ENCODE measurements at places on chromosomes 3 and 15.
A peak's percentile ranks its signal among the peaks of the same experiment; 100 is the strongest.

GRCh38 chr3:31407665-31408064, 125.1 kb upstream of the STT3B start:
- DNase-seq: no peak

DNA sequence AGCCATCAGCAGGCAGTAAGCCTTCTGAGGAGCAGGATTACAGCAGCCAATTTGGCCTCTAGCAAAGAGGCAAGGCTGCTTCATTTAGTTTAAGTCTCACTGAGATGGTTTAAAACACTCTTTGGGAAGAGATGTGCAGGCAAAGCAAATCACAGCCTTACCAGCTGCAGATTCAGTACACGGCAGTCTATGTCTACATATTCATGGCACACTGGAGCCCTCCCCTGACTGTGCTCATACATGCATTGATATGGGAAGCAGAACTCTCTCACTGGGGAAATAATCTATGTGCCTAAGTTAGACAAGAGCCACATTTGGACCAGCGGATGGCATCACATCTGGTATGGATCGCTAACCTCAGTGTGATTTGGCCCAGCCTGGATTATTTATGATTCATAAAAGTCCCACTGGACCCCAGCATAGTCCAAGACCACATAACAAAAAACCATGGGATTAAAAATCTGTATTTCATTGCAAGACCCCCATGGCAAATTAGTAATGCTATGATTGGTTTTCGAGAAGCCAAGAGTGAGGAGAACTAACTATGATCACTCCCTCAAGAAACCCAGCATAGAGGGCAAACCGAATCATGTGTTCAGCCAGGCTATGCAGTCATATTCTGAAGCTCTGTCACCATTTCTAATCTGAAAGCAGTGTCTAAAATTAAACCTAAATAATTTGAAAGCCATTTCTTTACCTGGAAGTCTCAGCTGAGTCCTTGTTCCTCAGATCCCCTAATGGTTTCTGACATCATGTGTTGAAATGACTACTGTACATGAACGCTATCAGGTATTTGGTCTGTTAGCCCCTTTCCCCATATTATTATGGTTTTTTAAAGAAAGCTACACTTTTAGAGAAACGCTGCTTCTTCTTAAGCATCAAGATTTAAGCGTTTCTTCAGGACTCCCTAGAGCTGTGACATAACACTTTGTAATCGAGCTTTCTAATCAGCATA, 1.2 kb downstream of the PRICKLE2 start:
- DNase-seq: no peak

GRCh38 chr15:31221936-31222515, 104.6 kb upstream of the KLF13 start:
- no peak for DNase-seq

DNA sequence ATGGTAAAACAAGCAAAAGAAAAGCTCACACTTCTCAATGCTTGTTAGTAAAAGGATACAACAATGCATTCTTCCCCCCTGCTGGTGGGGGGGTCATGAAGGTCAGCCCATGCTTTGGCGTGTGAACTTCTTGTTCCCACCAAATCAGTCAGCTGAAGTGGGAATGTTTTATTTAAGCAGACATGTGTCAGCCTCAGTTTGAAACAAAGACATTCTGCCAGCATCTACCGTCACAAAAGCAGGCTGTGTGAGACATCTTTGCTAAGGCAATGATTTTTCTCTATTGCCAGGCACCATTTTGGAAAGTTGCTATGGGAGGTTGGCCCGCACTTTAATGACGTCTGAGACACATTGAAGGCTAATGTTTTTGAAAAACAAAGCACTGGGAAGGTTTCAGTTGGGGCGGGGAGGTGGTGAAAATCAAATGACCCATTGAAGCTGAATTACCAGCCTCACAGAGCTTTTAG, 206.6 kb downstream of the TLE3 start:
- no peak for DNase-seq

DNA sequence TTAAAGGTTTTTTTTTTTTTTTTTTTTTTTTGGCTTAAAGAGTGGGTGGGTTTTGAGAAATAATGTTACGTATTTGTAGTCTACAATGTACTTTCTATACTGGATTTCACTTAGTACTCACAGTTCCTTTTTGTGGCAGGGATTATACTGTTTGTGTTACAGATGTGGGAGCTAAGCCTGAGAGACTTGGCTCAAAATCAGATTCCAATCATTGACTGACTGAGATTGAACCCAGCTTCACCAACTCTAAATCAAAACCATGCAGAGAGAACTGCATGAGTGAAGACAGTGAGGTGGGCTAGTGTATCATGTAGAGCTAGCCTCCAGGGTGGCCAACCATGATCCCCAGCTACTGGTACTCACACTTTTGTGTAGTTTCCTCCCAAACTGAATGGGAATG, 68.0 kb downstream of the TMEM108 start:
- DNase-seq: no peak

- no peak for DNase-seq
Measured at GRCh38 chr15:78359041-78359808, 19.1 kb downstream of the CRABP1 start.

- no peak for DNase-seq
Measured at GRCh38 chr15:75036212-75036616, 12.8 kb downstream of the PPCDC start.

GRCh38 chr3:195102609-195103467, 168.1 kb downstream of the XXYLT1 start:
- DNase-seq: no peak

DNA sequence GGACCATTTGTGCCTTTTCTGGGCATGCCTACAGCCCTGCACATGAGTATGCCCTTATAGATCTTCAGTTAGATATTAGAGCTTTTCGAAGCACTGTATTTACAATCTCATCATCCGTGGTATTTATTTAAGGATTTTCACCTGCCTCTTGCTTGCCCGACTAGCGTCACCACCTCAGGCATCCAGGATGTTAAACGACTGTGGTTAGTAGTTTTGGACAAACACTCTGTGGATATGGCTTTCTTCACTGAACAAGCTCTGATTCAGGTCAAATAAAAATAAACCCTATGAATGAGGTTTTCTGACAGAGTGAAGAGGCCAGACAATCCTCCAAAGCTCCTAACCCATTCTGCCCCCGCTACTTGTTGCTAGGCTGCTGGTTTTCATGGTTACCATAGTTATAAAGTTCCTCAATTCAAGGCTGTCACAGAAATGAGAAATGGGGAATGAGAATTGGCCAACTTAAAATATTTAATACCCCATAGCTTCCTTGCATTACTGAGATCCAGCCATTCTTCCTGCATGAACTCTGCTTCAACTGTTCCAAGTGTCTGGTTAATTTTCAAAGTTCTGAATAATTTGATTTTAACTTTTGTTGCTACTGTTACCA, 440.1 kb downstream of the GABRG3 start:
- DNase-seq: no peak

DNA sequence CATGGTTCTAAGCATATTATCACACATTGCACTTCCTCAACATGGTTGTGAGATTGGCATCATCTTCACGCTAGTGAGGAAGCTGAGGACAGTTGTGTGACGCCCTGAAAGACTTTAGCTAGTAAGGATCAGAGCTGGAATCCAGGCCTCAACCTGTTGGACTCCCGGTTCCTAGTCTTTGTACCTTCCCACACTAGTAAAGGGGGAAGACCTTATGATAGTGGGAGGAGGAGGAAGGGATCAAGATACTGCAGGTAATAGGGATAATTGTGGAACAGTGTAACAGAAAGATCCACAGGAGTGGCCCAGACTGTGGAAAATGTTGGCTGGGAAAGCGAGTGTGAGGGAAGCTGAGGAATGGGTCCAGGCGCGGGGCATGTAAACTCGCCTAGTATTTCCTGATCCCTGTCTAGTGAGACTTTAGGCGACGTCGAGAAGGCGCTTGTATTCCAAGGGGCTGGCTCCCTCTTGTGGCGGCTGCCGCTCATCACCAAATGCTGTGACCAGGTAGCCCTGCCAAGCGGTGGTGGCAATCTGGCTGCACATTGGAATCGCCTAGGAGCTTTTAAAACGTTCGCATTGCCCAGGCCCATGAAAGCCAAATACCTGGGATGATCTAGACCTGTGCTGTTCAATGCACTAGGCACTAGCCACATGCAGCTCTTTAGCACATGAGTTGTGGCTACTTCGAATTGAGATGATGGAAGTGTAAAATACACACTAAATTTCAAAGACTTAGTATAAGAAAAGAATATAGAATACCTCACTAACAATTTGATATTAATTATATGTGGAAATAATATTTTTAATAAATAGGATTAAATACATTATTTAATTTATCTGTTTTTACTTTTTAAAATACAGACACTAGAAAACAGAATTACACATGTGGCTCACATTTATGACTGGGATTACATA, 38.8 kb upstream of the CLDN18 start:
- DNase-seq: peak; percentile 69

- DNase-seq: no peak
Measured at GRCh38 chr15:57213862-57214261, 162.4 kb upstream of the CGNL1 start.

DNA sequence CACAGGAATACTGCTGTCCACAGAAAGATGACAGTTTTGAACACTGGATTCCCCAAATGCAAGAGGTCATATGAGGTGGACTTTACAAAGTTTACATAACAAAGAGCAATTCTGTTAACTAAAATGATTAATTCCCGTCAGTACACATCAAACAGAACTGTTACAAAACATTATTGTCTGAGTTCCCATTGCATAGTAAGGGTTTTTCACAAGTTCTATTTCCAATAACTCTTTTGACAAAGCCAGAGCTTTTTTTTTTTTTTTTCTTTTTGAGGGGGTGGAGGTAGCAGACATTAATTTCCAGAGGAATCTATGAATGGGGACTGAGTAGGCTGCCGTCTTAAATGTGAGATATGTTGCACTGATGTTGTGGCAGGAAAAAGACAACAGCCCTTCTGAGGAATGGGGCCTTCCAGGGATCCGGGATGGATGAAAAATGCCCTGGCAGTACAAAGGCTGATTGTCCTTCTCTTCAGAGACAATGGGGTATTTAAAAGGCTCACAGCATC, 178.1 kb upstream of the KBTBD8 start:
- no peak for DNase-seq

- peak; percentile 43 for DNase-seq
Measured at GRCh38 chr3:98733053-98733811, 29.9 kb upstream of the ST3GAL6 start.

GRCh38 chr3:30598668-30599545, 7.5 kb upstream of the TGFBR2 start:
- no peak for DNase-seq

DNA sequence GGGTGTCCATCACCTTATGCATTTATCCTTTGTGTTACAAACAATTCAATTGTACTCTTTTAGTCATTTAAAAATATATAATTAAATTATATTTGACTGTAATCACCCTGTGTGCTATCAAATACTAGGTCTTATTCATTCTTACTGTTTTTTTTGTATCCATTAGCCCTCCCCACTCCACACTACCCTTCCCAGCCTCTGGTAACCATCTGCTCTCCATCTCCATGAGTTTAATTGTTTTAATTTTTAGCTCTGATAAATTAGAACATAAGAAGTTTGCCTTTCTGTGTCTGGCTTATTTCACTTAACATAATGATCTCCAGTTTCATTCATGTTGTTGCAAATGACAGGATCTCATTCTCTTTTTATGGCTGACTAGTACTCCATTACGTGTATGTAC, 16.8 kb downstream of the C3orf20 start:
- DNase-seq: no peak

GRCh38 chr3:52880474-52880873, 16.9 kb downstream of the STIMATE start:
- DNase-seq: no peak

DNA sequence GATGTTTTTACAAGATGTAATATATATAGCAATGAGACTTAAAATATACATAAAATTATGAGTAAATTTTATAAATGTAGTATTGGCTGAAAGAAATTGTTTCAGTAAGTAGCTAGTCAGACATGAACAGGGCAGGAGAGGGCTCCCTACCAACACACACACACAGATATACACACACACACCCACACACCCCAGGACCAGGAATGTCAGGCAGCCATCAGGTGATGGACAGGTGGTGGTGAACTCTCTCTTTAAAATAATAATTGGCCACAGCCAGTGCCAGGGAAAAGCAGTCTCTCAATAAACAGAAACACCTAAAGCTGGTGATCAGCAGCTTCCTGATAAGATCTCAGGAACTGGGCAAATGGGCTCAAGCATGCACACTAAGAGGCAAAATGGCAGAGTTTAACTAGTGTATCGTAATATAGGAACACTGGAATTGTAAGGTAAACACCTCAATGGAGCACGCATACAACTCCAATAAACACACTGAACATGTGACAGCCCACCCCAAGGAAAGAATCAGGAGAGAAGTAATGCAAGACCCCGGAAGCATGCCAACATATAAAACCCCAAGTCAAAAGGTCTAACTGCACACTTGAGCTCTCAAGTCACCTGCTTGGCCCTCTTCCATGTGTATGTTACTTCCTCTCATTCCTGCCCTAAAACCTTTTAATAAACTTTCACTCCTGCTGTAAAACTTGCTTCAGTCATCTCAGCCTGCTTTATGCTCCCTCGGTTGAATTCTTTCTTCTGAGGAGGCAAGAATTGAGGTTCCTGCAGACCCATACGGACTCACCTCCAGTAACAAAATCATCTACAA, 1034.1 kb upstream of the SEMA6D start:
- no peak for DNase-seq

- DNase-seq: no peak
Measured at GRCh38 chr3:178795349-178795748, 259.1 kb downstream of the KCNMB2 start.

DNA sequence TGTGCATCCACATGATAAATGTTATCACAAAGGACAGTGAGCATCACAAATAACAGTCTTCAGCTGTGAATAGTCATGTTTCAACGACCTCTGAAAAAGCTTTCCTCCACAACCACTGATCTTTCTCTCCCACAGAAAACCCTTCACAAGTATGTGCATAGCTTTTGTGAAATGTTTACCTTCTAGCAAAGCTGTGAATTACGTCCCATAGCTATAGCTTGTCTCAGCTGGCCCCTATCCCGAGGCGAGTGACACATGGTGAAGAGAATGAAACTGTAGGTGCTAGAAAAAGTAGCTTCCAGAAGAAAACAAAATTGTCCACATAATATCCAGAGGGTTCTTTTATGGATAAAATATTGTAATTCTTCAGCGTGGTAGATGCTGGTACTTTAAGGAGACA, 182.0 kb downstream of the FGF12 start:
- no peak for DNase-seq

GRCh38 chr3:177735431-177735830, 538.1 kb upstream of the TBL1XR1 start:
- DNase-seq: no peak

- DNase-seq: no peak
Measured at GRCh38 chr3:11411956-11412355, 139.8 kb downstream of the ATG7 start.

- DNase-seq: no peak
Measured at GRCh38 chr15:50786871-50787270, 21.4 kb upstream of the SPPL2A start.

GRCh38 chr3:175763948-175764347, 904.8 kb downstream of the NAALADL2 start:
- DNase-seq: no peak

- no peak for DNase-seq
Measured at GRCh38 chr3:32814361-32814760, 3.4 kb upstream of the TRIM71 start.
